Cardiac fibroblast (primary cell): ENCODE measurements at places on chromosomes 7 and 10.

GRCh38 chr10:60235001-60235400, 154.7 kb downstream of the ANK3 start:
- DNase-seq, result peak; percentile 64

- DNase-seq, result peak; percentile 81
These were observed 21.0 kb upstream of the GNA12 start for GRCh38 chr7:2864999-2865670.

DNA sequence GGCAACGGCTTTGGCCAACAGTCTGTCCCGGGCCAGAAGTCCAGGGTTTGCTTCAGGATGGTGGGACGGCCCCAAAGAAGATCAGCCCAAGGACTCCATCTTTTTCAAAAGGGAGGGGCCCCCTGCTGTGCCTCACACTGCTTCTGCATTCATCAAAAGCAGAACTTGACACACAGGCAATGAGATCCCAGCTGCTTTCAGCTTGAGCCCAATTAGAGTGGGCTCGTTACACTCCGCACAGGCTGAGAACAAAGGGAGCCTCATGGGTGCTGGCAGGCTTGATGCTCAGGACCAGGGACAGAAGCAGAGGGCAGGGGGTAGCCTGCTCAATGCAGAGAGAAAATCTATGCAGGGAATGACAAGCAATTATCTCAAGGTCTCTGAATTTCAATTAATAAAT, 45.5 kb downstream of the VOPP1 start:
- DNase-seq, result no peak

GRCh38 chr10:97468162-97468561, 22.2 kb downstream of the ZDHHC16 start:
- no peak for DNase-seq

DNA sequence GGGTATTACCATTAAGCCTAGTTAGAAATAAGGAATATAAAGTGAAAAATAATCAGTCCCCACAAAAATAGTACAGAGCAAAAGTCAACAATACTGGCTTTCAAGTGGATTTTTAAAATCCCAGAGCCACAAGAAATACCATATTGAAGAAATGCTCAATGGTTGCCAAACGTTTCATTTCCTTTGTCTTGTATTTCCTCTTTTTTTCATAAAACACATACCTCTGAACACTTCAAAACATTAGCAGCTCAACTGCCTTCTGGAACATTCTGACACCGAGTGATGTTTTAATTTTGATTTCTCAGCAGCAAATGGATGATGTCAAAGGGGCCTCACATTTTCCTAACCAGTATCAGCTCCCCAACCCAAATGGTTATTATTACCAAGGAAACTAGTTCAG, 10.5 kb downstream of the NOD1 start:
- DNase-seq, result peak; percentile 53

- DNase-seq, result no peak
These were observed 695.1 kb downstream of the GRID1 start for GRCh38 chr10:85671530-85671929.

- peak; percentile 17 for DNase-seq
These were observed 37.3 kb downstream of the INPP5A start for GRCh38 chr10:132574783-132575319.

- no peak for DNase-seq
These were observed 450.7 kb upstream of the TEX47 start for GRCh38 chr7:89246196-89246595.

GRCh38 chr10:52805414-52806285, 33.1 kb upstream of the MBL2 start:
- DNase-seq, result no peak

DNA sequence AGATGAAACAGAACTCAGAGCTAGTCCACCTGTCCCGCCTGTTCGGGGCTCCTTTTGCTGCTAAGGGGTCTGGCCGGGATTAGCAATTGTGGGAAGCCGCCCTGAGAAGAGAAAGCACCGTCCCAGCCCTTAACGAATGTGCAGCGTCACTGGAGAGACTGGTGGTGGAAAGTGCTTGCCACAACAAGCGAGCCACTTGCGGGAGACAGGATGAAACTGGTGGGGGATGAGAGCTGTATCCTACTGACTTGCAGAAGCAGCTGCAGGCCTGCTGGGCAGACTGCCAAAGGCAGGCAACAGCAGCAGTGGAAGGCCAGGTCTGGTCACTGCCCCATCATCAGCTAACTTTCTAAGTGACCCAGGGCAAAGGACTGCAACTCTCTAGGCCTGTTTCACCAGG, 95.4 kb downstream of the FAM53B start:
- DNase-seq, result peak; percentile 82

DNA sequence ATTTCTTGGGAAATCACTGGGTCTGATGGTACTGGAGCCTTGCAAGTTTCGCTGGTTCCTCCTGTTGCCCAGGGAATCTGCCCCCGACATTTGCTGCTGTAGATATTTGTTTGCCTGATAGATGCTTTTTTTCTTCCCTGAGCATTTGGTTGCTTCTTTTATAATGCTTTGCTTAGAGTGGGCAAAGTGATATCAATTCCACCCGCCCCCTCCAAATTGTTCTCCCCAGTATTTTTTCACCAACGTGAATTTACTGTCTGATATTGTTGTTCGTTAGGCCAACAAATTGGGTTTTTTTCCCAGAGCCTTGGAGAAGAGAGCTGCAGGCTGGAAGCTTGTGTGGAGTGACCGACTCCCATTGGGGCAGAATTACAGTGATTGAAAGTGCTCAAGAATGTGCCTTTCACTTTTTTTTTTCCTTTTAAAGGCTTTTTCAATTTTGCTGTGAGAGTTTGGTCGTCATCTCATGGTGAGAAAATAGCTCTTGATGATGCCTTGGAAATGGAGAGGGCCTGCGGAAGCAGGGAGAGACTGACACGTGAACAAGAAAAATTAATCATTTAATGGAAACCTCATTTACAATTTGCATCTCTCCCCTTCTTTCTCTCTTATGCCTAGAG, 2.5 kb downstream of the GRK5 start:
- DNase-seq, result peak; percentile 56

DNA sequence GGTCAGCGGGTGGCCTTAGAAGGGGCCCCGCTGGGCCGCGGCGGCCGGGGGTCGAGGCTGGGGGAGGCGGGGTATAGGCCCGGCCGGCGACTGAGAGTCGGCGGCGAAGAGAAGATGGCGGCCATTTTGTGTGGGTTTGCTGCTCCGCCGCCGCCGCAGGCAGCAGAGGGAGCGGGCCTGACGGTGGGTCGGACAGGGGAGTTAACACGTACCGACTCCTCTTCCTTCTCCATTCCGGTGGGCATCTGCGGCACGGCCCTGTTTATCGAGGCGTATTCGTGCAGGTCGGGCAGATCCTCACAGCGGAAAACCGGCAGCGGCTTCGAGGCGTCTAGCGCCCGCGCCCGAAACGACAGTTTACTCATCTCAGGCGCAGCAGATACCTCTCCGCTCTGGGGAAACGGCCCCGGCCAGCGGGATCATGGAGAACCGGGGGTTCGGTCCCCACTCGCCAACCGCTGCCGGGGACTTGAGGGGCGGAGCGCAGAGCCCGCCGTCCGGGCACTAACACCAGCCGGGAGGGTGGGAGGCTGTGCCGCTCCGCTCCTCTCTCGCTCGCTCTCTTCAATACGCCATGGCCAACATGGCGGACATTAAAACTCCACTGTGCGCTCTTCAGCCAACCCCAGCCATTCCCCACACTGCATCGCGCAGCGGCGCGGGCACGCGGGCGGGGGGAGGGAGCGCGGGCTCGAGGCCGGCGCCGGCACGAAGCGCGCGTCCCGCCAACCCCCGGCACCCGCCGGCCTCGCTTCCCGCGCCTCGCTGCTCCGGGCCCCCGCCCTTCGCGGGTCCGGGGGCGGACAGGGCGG, at the start of gene EPC1:
Gene EPC1, minus strand, starts transcription at position 608 of the 812 bp plus-strand sequence. Its CDS starts 243 bp downstream, at position 365.
- peak; percentile 90 for DNase-seq

DNA sequence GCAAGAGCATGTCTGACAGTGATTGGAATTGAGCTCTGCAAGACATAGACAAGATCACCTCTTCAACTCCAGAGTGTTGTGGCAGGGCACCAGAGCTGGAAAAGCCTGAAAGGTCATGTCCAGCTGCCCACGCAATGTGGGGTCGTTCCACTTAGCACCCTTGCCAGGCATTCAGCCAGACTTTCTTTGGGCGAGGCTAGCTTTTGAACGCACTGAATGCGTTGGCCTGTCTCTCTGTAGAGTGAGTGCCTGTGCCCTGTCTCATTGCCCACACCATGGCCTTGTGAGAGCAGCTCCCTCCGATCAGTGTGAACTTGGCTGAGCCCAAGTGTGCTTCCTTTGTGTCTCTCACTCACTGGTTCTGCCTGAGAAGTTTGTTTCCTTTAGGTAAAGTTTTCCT, 23.3 kb downstream of the UBTD1 start:
- DNase-seq, result no peak

DNA sequence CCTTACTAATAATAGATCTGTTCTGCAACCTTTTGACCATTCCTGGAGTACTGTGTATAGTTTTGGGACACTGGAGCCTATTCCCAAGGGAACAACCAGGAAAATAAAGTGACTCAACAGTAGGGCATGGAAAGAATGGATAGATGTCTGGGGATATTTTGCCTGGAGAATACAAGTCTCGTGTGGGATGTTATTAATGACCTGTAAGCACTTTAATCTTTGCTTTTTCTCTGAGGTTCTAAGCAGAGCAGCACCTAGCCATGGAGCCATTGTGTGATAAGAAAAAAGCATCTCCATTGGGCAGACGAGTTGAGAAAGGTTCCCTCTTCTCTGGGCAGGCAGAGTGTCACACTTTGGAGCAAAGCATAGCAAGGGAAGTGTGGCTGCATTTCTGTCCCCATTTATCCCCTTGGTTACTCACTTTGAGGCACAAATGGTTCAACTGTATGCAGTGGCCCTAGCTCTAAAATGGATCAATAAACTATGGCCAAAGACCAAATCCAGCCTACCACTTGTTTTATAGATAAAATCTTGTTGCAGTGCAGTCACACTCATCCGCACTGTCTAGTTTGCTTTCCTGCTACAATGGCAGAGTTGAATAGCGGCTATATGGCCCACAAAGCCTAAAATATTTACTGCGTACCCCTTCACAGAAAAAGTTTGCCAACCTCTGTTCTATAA, 21.0 kb upstream of the CCDC71L start:
- peak; percentile 48 for DNase-seq

- peak; percentile 44 for DNase-seq
These were observed 688 bp downstream of the ORAI2 start for GRCh38 chr7:102434039-102434486.

DNA sequence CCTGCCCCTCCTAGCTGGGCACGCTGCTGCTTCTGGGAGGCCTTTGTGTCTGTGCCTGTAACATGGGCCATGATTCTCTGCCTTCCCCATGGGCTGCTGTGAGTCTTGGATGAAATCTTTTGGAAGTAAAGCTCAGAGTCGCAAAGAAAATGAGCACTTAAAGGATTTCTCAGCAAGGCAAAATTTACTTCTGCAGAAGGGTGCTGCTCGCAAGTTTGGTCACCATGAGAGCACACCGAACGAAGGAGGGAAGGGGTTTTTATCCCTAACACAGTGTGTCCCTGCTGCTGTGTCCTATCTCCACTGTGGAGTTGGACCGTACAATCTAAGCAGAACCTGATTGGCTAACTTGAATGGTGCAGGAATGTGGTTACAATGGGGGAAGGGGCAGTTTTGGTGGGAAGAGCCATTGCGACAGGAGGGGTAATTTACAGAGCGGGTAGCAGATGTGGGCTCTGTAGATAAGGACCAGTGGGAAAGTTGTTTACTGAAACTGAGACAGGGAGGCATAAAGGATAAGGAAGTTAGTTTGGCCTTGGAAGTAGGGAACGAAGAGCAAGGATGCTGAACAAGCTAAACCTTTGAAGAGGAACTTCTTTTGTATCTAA, 57.5 kb downstream of the FANK1 start:
- DNase-seq, result no peak

DNA sequence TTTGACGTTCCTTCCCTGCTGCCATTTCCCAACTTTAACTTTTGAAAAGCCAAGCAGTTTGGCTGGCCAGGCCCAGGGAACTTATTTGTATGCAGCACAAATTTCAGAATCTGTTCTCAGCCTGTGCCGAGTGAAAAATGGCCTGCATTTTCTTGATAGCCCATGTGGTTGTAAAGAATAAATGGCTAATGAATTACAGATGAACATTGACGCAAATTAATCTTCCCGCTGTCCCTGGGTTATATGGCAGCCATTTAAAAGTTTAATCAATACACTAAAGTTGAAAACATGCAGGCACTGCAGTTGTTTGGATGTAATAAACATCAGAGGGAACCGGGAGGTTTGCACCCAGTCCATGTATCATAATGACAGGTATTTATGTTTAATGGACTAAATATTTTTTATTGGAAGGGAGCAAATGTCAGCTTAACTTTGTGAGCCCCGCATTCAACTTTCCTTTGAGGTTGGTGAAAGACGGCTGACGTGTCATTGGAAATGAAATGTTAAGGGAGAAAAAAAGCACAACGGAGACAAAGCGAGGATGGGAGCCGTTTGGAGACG, 1092.4 kb downstream of the LRMDA start:
- DNase-seq, result no peak

- DNase-seq, result no peak
These were observed 49.6 kb downstream of the POLL start for GRCh38 chr10:101538446-101538845.

DNA sequence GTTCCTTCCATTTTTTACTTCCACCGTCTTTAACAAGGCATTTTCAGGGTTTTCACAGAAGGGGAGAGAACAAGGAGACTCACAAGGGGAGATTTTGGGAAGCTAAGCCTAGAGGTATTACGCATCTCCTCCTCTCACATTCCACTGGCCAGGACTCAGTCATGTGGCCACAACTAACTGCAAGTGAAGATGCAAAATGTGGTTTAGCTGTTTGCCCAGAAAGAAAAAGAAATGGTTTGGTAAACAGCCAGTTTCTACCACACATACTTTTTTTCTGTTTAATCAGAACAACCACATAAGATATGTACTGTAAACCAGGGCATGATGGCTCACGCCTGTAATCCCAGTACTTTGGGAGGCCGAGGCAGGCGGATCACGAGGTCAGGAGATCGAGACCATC, 21.4 kb upstream of the HELLS start:
- DNase-seq, result peak; percentile 34

- DNase-seq, result peak; percentile 8
These were observed 115.0 kb downstream of the DNAJB9 start for GRCh38 chr7:108684629-108685028.

- peak; percentile 17 for DNase-seq
These were observed 66.9 kb downstream of the GOLGA7B start for GRCh38 chr10:97916586-97916985.

GRCh38 chr7:50455658-50456057, 5.5 kb upstream of the FIGNL1 start:
- no peak for DNase-seq

GRCh38 chr10:5199398-5199797, 2.8 kb downstream of the AKR1C4 start:
- DNase-seq, result no peak

DNA sequence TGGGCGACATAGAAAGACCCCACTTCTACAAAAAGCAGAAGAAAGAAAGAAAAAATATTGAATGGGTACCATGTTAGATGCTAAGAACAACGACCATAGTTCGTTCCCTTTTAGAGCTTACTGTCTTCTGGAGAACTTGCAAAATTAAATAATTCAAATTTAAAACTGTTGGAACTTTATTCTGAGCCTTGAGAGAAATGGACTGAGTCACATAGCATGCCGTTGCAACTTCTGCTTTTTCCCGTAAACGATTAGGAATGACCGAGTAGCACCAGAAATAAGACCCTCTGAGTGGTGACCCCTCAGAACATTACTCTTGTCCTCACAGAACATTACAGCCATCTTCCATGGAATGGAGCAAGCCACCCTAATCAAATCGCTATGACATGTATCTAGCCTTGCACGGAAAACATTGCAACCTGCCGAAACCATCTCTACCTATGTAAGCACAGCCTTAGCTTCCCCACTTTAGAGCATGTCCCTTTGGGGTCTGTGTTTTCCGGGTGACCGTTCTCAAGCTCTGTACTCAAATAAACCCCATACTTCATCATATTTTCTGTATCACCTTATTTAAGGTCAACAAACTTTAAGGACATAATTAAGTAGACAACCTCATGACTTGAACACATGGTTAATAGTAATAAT, 179.1 kb downstream of the PRKCQ start:
- DNase-seq, result peak; percentile 13
